Right atrium auricular region (tissue), 2 donors: ENCODE measurements at places on chromosomes 4 and X.

GRCh38 chr4:100076753-100077152 is 113.5 kb downstream of the DDIT4L start:
- DNase-seq: no peak

DNA sequence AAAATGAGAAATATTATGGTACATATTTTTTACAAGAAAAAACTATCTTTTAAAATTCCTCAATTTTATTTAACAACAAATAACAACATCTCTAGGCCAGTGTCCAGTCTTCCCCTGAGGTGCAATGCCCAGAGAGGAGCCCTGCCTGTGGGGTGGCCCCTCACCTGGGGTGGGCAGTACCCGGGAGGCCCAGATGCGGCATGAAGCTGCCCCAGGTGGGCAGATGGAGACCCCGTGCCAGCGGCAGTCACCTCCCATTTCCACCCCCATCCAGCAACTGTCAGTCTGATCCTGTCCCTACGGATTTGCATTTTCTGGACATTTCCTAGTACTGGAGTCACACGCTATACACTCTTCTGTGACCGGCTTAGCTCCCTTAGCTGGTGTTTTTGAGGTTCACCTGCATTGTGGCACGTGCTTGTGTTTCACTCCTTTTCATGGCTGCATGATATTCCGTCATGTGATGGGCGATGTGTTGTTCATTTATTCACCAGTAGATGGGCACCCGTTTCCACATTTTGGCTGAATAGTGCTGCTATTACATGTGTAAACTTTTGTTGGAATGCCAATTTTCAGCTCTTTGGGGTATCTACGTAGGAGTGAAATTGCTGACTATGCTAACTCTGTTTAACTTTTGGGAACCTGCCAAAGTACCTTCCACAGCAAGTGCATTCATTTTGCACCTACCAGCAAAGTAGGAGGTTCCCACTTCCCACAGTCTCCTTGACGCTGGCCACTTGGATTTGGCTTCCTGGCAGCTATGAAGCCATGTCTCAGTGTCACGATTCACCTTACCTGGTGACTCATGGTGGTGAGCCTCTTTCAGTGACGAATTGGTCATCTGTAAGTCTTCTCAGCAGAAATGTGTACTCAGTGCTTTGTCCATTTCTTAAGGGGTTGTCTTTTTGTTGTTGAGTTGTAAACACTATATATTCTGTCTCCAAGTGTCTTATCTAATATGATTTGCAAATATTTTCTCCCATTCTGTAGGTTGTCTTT is 11.7 kb upstream of the MAEA start:
- DNase-seq: no peak

GRCh38 chrX:82676386-82676785 is 831.7 kb upstream of the POU3F4 start:
- DNase-seq: no peak

DNA sequence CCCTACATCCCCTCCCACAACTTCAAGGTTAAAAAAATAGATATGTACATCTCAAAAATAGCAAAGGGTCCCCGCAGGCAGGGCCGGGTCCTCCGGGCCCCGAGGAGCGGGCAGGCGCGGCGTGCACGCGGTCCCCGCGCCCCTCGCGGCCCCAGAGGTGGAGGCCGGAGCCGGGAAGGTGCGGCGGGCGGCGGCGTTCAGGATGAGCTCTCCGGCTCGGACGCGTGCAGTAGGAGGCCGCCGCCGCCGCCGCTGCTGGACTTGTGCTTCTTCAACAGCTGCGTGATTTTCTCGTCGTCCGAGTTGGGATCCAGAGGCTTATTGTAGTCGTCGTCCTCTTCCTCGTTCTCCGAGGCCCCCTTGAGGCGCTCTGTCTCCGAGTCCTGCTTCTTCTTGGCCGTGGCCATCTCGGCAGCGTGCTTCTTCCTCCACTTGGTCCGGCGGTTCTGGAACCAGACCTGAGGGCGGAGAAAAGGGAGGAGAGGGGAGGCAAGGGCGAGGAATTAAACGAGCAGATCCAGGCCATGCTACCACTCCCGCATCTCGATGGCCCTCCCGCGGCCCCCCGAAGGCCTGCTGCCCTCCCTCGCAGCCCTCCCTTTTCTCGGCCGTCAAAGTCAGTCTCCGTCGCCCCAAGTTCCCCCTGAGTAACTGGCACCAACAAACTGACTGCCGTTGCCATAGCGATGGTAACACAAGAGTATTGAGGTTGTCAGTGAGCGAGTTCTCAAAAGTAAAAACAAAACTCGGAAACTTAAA is 5.8 kb downstream of the NKX6-1 start:
- no peak for DNase-seq

- peak; percentile 98 for DNase-seq
These were observed 32.4 kb downstream of the FGFRL1 start for GRCh38 chr4:1043651-1044468.

GRCh38 chr4:173170182-173170778 is 1.7 kb downstream of the GALNT7 start:
- DNase-seq: no peak

- DNase-seq: no peak
These were observed 303.9 kb upstream of the GATB start for GRCh38 chr4:152064753-152065152.

- DNase-seq: no peak
These were observed 167.5 kb downstream of the ADGRA3 start for GRCh38 chr4:22348410-22348809.

- no peak for DNase-seq
These were observed 67.1 kb downstream of the ABCG2 start for GRCh38 chr4:88091378-88091777.

- no peak for DNase-seq
These were observed 1448.9 kb upstream of the TENM3 start for GRCh38 chr4:180794333-180794732.

- DNase-seq: no peak
These were observed 214.5 kb upstream of the TACR3 start for GRCh38 chr4:103934178-103934789.

DNA sequence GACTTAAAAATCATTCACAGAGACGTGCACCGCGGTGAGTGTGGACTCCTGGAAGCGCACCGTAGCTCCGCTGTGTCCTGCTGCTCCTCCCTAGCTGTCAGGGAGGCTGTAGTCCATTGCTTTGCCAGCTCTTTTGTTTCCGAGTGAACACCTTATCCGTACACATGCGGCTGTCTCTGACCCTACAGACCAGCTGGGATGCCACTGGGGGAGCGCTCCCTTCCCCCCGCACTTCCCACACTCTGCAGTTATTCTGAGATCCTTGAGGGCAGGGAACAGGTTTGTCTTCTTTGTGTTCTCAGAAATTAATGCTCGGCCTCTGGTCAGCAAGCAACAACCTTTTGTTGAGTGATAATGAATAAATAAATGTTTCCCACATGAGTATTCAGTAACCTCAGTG is 33.7 kb upstream of the MSANTD1 start:
- DNase-seq: no peak

GRCh38 chr4:1759818-1760223 is 33.3 kb upstream of the FGFR3 start:
- DNase-seq: no peak
